T47D (cell line): ENCODE measurements at places on chromosomes 11 and 22.

- no peak for DNase-seq
Measured at GRCh38 chr11:83655976-83656375, 369.8 kb upstream of the CCDC90B start.

DNA sequence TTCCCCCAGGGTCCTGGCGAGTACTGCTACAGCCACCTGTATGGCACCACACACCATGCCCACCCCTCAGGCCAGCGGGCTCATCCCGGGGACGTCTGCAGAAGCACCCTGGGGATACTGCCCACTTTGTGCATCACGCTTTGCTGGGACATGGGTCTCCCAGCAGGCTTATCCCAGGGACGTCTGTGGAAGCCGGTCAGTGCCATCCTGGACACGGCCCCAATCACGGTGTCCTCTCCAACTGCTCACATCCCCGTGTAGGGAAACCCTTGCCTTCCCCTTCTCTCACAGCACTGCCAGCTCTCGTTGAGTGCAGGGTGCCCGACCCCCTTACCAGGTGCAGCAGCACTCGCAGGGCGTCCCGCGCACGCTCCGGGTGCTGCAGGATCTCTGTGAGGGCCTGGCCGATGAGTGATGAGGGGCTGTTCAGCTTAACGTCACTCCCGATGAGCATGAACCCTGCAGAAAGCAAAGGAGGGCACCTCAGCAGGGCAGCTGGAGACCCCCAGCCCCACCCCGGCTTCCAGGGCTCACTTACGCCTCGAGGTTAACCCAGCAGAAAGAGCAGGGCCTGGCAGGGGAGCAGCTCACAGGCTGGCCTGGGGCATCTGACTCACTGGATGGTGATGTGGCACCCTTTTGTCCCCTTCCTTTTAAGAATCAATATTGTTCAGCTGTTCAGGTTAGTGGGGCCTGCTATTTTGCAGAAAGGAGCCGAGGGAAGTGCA, 76.9 kb upstream of the PITPNB start:
- no peak for DNase-seq

DNA sequence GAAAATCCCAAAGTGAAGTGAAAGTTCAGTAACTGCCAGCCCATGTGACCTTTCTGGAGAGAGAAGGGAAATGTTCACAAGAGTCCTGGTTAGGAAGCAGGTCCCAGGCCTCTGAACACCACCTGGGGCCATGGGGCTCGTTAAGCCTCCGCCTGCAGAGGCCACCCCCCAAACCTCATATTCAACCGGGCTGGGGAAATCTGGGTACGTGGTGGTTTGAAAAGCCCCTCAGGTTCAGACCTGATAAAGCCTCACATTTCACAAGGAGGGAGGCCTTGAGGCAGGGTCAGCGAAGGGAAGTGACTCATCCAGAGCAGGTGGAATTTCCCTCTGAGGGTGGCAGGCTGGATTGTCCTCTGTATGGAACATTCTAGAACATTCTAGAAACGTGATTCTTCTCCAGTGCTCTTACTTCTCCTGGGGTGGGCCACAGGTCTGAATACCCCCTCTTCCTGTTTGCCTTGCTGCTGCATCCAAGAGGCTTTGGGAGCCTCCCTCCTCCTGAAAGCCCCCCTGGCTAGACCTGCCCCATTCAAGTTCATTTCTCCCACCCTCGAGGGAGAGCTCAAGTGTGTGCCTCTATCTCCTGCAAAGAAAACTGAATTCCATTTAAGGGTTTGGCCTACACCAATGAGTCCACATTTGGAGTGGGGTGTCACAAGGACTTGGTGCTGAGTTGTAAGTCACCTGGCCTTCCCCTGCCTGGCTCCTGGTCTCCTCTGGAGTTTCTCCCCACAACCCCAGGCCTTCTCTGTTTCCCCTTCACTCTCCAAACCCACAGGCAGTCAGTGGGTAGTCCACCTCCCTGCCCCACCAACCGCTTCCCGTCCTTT, 6.3 kb downstream of the FXYD2 start:
- no peak for DNase-seq

GRCh38 chr11:28951191-28951590, 843.0 kb downstream of the METTL15 start:
- no peak for DNase-seq

DNA sequence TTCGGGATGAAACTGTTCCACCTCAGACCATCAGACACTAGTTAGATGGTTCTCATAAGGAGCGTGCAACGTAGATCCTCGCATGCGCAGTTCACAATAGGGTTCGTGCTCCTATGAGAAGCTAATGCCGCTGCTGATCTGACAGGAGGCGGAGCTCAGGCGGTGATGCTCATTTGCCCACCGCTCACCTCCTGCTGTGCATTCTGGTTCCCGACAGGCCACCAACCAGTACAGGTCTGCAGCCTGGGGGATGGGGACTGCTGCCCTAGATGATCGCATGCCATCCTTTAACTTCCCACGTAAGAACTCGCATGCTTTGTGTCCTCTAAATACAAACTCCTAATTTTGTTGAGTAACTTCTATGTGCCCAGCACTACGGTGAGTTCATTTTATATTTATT, 62.6 kb downstream of the EFCAB6 start:
- DNase-seq, result no peak

DNA sequence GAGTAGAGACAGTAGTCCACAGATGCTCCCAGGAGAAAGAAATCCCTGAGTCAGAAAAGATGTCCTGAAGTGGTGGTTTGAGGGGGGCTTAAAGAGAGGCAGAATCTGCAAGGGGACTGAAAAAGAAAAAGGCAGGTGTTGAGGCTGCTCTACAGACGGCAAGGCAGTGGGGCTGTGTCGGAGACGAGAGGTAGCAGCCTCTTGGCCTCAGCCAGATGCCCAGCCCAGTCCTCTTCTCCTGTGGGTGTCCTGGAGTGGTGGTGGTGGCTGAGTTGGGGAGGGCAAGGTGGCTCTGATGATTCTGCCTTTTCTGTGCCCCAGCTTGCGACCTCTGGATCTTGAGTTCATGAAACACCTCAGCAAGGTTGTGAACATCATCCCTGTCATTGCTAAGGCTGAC, 9.3 kb upstream of the WBP2NL start:
- no peak for DNase-seq
